ENCODE measurements at places on chromosomes 3 and 15. TPM values are rescaled to one million over a fixed set of nuclear protein-coding genes. Genes with fewer than 3 reads are reported as not detected.

GRCh38 chr3:98777801-98778220, 14.7 kb downstream of the ST3GAL6 start:
- DNase-seq, result peak; percentile 42

The DAZL gene
- not detected for total RNA-seq

The LDHAL6B gene
- total RNA-seq, result not detected

GRCh38 chr3:52213901-52214300, 11.5 kb downstream of the TLR9 start:
- DNase-seq, result no peak

- peak; percentile 60 for DNase-seq
These were observed 33.2 kb downstream of the SCG5 start for GRCh38 chr15:32674681-32675080.

The USP8 gene
- 47.9 TPM for total RNA-seq

DNA sequence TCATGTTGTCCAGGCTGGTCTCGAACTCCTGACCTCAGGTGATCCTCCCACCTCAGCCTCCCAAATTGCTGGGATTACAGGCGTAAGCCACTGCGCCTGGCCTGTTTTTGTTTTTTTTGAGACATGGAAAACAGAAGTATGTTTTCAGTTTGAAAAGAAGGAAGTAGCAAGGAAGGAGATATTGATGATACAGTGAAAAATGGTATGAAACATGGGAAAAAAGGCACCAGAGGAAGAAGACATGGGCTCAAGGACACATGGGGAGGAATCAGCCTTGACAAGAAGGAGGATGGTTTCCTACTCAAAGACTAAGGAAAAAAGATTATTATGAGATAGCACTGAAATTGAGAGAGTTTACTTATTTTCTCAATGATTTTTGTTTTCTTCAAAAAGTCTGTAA, 30.7 kb downstream of the FMN1 start:
- DNase-seq, result no peak

DNA sequence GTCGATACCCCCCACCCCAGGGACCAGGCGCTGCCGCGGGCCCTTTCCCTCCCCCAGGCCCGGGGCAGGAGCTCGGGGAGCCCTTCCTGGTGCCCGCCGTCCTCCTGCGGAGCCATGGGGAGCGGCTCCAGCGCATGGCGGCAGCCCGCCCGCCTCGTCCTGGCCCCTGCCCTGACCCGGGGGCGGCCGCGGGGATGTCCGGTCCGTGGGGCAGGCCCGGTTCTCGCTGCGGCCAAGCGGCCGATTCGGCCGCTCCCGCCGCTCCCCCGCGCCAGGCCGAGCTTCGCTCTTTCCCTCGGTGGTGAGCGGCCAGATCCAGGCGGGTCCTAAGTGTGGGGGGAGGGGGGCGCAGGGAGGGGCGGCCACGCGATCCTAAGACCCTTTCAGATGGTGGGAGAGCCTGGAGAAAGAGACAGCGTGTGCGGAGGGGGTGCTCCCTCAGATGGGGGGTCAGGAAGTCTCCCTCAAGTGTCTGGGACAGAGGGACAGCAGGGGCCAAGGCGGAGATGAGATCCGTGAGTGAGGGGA, 1.3 kb downstream of the NEIL1 start:
- DNase-seq, result no peak

The GMNC gene
- total RNA-seq, result 0.75 TPM

DNA sequence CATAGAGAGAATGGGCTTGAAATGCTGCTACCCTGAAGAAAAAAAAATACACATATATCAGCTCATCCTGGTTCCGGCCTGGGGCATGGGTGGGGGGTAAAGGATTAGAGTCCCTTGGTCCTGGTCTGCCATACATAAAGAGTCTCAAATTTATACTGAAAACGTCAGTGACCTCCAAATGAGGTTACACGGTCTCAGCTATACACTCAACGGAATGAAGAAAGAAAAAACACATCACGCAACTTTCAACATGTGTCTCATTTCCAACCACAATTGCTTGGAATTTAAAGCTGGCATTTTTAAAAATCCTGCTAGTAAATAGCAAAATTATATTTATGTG, 612.8 kb downstream of the MCTP2 start:
- DNase-seq, result no peak

GRCh38 chr15:80902298-80902801, 87.3 kb downstream of the MESD start:
- DNase-seq, result no peak

- DNase-seq, result no peak
These were observed 7.2 kb downstream of the SPG21 start for GRCh38 chr15:64982472-64982871.

The STRA6 gene
- total RNA-seq, result 0.06 TPM

The ZPLD1 gene
- 1.1 TPM for total RNA-seq

GRCh38 chr15:62057341-62057980, 2.8 kb downstream of the VPS13C start:
- no peak for DNase-seq

- peak; percentile 51 for DNase-seq
These were observed 40.1 kb upstream of the TAFA4 start for GRCh38 chr3:68972358-68972979.

GRCh38 chr15:74132681-74133651, 2.6 kb downstream of the ISLR2 start:
- DNase-seq, result no peak

The SV2B gene
- total RNA-seq, result not detected

The UROC1 gene
- not detected for total RNA-seq

The ARL14 gene
- total RNA-seq, result not detected

DNA sequence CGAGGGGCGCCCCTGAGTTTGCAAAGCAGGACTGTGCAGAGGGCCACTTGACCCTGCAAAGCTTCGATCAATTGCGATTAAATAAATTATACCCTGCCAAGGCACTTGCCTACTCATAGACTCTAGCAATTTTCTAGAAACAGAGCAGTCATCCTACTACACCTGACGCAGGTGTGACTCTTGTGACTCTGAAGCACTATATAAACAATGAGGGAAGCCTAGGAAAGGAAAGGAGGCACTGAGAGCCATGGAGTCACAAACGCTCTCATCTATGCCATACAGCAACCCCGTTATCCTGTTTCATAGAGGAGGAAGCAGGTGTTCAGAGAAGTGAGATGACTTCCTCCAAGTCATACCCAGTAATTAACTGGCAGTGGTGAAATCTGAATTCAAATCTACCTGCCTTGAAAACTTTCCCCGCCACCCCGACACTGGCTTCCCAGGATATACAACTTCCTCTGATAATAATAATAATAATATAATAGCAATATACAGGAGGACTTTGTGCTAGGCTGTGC, 14.4 kb downstream of the ARHGEF3 start:
- no peak for DNase-seq

DNA sequence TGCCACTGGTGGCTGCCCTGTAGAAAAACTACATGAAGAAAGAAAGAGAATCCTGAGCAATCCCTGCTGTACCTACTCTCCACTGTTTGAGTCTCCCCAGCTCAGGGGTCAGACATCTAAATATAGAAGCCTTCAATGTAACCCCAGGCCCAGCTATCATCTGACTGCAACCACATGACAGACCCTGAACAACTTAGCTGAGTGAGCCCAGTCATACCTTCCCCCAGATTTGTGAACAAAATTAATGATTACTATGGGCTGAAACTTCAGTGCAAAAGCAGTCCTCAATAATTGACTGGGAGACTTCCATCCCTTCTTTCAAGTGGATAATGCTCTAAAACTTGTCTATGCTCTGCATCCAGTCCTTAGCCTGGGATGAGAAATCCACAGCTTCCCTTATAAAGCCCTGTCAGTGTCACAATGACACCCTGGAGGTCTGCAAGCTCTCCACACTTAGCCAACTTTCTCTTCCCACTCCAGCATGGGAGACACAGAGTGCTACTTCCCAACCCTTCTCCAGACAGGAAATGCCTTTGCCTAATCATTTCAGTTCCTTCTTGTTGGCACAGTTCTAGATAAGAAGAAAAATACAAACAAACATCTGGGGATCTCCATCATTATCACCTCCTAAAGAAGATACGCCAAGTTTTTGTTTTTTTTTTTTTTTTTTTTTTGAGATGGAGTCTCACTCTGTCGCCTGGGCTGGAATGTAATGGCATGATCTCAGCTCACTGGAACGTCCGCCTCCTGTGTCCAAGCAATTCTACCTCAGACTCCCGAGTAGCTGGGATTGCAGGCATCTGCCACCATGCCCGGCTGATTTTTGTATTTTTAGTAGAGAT, 198.5 kb upstream of the GADL1 start:
- no peak for DNase-seq

DNA sequence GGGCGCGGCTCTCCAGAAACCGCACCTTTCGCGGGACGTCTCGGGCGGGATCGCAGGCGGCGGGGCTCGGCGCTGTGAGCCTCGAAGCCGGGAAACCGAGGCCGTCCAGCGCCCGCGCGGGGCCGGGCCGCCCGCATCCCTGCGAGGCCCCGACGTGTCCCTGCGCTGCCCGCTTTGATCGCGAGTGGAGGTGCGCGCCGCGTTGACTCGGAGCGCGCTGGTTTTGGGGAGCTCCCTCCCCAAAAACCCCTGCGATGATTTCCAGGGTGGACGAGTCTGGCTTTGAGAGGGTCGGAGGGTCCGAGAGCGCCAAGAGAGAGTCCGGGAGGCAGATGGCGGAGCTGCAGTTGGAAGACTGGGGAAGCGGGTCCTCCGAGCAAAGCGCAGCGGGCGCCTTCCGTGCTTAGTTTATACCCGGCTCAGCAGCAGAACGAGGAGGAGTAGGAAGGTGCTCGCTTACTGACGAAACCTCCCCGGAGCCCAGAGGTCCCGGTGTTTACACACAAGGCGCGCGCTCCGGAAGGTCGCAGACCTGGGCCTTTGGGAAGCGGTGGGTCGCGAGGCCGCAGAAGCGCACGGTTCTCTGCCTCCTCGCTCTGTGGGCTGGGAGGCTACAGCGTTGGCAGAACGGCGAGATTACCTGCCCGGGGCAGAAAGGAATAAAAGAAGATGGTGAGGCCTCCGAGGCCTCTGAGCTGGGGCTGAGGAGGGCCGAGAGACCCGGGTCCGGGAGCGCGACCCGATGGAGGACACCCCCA, 687 bp downstream of the ALDH1A3 start:
- DNase-seq, result no peak

- DNase-seq, result no peak
These were observed 36.7 kb downstream of the SHQ1 start for GRCh38 chr3:72811571-72811970.

- DNase-seq, result peak; percentile 44
These were observed 54.4 kb upstream of the EHHADH start for GRCh38 chr3:185308126-185308754.

The WDR93 gene
- total RNA-seq, result not detected

- DNase-seq, result peak; percentile 17
These were observed 45.5 kb downstream of the HPS3 start for GRCh38 chr3:149174901-149175300.

The SLC28A2 gene
- not detected for total RNA-seq

DNA sequence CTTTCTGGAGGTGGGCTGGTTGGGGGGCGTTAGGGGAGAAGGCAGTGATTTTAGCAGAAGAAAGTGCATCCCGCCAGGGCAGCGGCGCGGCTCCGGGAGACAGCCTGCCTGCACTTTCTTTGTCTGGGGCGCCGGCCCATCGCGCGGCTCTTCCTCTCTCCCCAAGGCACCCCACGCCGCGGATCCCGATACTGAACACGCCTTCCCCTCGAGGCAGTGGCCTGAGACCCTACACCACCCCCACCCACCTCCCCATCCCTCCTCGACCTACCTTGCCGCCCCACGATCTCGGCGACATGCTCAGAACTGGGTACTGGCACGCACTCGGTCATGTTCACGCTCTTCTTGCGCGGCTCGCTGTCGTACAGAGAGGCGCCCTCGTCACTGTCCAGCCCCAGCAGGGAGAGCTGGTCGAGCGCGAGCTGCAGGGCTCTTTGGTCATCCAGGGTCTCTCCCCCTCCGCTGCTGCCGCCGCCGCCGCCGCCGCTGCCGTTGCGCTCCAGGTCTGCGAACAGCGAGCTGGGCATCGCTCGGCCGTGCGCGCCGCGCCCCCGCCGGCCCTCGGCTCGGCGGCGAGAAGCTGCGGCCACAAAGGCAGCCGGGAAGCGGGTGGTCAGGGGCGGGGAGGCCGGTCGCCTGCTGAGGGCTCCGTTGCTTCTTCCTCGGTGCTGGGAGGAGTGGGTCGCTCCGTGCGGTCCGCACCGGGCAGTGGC, 483 bp downstream of the MEX3B start:
- peak; percentile 47 for DNase-seq

DNA sequence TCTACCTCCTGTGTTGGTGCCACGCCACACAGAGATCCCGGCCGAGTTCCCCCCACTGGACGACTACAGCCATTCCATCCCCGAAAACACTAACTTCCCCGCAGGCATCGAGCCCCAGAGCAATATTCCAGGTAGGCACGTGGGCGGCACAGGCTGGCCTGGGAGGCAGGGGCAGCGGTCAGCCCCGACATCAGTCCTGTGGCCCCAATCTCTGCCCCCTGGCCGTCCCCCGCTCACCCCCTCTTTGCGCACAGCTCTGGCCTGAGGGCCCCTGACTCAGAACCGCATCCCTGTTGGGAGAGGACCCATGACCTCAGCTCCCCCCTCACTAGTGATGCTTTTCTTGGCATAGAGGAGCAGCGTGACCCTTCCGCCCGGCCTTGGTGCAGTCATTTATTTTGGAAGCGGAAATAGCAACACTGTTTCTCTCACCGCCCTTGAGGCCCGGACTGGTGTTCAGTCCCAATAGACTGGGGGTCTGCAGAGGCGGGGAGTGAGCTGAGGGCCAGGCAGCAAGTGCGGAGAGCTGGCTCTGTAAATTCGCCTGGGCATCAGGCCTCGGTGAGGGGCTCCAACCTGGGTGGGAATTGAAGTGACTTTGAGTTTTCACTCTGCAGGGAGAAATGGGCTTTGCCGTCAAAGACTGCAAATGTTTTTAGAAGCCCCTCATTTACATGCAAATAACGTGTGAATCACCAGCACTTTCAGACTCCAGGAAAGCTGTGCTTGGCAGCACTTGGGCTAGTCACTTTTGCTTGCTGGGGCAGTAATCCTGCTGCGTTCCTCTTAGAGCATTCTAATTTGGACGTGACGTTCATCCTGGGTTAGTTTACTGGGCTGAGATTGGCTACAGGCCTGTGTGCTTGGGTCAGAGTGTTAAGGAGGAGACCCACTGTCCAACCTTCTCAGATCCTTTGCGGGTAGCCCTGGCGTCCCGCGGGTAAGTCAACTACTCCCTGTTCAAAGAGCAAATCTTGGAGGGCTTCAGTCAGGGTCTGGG, 88.9 kb downstream of the AAGAB start:
- no peak for DNase-seq

GRCh38 chr3:14793126-14793857, 25.5 kb upstream of the FGD5 start:
- no peak for DNase-seq

DNA sequence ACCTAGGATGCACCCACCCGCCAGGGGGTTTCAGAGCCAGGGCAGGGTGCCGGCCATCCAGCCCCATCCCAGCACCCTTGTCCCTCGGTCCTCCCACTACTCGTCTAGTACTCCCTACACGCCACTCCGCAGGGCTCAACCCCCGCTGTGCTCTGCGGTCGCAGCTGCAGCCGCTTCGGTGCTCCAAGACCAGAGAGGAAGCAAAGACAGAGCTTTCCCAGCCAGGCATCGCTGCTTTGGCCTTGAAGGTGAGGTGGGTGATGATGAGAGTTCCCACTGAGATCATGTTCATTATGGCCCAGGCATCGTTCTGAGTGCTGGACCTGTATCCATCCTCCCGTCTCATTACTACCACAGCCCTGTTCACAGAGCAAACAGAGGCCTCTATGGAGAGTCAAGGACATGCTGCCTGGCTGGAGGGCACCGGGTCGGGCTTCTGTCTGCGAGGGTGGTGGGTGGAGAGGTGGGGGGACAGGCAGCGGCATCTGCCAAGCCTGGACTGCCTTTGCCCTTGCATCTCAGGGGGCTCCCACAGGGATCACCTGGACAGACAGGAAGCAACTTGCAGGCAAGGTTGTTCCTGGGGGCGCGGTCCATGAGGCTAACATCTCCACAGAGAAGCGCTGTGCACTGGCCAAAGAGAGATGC, 66.9 kb downstream of the KLF13 start:
- no peak for DNase-seq

The AGBL1 gene
- under 0.01 TPM for total RNA-seq

All from LHCN-M2 (cell line).